T1000 (cell line): ENCODE measurements at places on chromosomes 16 and 17.

DNA sequence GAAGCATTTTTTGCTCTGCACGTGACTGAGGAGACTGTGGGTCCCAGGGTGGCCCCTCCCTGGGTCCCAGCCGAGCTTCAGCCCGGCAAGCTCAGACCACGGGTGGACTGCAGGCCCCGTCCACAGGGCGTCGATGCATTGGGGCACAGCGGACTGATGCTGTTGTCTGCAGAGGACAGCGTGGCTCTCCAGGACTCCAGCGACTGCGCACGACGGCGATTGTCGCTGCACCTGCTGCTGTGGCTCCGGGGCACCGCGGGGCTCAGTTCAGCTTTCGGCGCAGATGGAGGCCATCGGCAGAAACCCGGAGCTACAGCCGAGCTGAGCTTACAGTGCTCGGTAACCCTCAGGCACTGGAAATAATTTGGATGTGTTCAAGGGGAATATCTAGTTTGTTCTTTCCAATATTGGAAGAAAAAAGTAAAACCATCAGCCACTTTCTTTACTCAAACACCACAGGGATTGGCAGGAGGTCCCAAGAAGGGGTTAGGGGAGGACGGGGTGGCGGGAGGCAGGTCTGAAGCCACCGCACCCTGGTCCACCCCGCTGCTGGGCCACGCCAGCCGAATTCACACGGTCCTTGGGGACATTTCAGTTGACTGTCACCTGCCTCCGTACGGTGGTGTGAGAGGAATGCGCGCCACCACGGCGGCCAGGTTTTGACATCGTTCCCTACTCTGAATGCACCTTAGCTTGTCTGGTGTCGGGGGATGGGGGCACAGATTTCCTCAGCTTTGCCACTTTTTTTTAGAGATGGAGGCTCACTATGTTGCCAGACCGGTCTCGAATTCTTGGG lies 88.7 kb upstream of the RPH3AL start:
- no peak for DNase-seq

- no peak for DNase-seq
Measured at GRCh38 chr16:17728196-17728595, 257.4 kb upstream of the XYLT1 start.

- no peak for DNase-seq
Measured at GRCh38 chr16:84369105-84369504, 767 bp downstream of the ATP2C2 start.

- DNase-seq: no peak
Measured at GRCh38 chr16:15808071-15808470, 48.8 kb downstream of the MYH11 start.

GRCh38 chr17:66494023-66494803 lies 191.8 kb downstream of the PRKCA start:
- DNase-seq: peak; percentile 50

GRCh38 chr17:935485-935884 lies 44.1 kb downstream of the NXN start:
- DNase-seq: no peak

DNA sequence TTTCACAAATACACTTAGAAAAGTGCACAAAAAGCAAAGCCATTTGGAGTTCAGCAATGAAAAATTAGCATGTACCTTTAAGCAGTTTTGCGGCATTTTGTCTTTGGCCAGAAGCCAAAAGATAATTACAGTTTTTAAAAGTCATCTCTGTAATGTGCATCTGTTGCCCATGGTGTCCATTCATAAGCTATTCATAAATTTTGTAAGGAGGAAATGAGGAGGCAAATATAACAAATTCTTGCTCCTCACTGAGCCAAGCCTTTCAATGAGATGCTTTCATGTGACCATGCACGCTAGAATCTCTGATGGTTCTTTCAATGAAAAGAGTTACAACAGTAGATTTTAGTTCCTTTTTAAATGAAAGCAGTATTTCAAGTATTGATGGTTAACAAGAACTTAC lies 247.1 kb upstream of the MON1B start:
- DNase-seq: no peak

GRCh38 chr16:72793716-72794115 lies 254.2 kb downstream of the ZFHX3 start:
- DNase-seq: no peak

DNA sequence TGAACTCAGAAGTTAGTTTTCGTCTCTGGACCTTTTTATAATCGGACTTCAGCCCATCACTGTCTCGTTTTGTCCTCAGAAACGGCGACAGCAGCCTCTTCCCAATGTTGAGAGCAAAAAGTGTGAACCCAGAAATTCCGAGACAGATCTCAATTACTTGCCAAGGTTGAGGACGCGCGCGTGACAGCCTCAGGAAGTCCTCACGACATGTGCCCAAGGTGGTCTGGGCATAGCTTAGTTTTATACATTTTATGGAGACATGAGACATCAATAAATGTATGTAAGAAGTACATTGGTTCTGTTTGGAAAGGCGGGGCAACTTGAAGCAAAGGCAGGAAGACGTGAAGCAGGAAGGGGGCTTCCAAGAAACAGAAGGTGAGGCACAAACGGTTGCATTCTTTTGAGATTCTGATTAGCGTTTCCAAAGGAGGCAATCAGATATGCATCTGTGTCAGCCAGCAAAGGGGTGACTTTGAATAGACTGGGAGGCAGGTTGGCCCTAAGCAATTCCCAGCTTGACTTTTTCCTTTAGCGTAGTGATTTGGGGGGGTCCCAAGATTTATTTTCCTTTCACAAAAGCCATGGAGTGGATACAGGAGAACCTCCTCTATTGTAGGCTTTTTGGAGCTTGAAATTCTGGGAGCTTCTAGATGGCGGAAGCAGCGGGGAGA lies 583 bp upstream of the ZNF747 start:
- no peak for DNase-seq

GRCh38 chr17:63095459-63095858 lies 129.4 kb downstream of the TANC2 start:
- DNase-seq: no peak

- peak; percentile 8 for DNase-seq
Measured at GRCh38 chr16:68790130-68790761, 53.1 kb upstream of the TANGO6 start.

- no peak for DNase-seq
Measured at GRCh38 chr17:1686086-1686485, 1.4 kb upstream of the PRPF8 start.

GRCh38 chr17:59289981-59290301 lies 41.5 kb upstream of the YPEL2 start:
- no peak for DNase-seq

DNA sequence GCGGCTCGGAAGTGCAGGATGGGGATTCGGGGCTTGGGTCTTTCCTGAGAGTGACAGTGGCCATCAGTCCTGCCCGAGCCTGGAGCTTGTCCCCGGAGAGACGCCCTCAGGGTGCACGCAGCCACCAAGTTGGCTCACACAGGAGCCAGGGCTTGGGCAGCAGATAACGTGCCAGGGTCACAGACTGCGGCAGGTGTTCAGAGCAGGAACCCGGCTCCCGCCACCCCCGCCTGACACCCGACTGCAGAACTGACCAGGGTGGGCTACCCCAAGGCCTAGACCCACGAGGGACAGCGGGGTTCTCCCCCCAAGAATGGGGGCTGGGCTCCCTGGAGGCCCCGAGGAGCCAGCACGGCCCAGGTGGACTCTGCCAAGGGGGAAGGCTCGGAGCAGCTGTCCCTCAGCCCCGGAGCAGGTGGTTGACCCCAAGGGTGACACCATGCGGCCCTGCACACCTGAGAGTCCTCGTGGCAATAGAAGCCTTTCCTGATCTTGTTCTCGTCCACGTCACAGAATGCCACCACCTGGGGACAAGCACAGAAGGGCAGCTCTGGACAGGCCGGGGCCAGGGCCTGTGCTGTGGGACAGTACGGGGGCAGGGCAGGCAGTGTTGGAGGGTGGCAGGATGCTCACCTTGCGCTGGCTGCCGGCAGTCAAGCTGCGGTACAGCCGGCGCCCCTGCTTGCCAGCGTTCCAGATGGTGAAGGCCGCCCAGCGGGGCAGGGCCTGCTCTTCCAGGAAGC lies 117.1 kb upstream of the ZNF750 start:
- DNase-seq: no peak

DNA sequence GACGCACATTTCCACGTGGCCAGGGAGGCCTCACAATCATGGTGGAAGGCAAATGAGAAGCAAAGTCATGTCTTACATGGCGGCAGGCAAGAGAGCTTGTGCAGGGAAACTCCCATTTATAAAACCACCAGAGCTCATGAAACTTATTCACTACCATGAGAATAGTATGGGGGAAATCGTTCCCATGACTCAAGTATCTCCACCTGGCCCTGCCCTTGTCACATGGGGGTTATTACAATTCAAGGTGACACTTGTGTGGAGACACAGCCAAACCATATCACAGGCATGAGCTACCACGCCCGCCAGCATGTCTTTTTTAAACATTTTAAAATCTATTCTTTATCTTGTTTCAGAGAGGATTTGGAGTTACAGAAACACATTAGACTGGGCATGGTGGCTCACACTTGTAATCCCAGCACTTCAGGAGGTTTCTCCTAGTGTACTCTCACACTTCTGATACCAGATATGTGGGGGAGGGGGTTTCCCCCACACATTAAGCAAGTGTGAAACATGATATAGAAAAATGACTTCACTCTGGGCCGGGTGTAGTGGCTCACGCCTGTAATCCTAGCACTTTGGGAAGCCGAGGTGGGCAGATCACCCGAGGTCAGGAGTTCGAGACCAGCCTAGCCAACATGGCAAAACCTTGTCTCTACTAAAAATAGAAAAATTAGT lies 5.6 kb upstream of the ATMIN start:
- DNase-seq: no peak

- DNase-seq: no peak
Measured at GRCh38 chr17:62572488-62572887, 55.0 kb upstream of the MRC2 start.

DNA sequence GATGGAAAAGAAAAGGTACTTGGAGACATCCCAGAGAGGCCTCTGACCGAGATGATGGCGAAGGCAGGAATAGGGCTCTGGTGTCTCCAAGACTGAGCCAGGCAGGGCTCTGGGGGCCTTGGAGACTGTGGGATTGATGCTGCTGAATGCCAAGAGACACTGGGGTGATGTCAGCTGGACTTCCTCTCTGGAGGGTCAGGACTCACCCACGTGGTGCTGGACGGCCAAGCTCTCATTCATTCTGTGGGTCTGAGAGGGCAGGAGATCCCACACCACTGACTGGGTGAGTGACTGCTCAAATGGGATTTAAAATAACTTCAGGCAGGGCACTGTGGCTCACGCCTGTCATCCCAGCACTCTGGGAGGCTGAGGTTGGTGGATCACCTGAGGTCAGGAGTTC lies 64.8 kb downstream of the NT5M start:
- no peak for DNase-seq

DNA sequence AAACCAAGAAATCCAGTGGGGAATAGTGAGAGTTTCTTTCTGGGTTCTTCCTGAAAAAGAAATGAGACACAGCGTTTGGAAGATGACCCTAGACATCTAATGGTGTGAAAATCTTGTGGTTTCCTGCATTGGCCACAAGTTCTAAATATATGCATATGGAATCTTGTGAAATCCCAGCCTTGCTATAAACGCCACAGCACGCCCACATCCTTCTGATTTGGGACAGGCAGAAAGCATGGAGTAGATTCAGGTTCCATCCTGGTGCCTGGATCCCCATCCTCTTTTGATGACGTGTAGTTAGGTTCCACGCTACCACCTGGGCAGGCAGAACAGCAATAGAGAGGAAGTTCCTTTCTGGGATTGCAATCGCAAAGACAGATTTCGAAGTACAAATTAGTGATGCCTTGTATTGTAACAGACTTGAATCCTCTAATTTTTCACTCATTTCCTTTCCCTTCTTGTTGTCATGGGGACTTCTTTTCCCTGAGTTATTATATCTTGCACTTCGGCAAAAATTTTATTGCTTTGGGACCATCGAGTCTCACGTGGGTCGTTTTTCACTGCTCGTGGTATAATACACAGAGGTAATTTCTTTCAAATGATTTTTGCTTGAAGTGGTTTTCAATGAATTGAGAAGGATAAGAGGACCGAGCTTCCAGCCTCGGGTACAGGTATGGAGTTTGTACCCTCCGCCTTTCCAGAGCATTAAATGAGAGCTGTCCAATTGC lies 37.6 kb downstream of the HS3ST4 start:
- DNase-seq: no peak

DNA sequence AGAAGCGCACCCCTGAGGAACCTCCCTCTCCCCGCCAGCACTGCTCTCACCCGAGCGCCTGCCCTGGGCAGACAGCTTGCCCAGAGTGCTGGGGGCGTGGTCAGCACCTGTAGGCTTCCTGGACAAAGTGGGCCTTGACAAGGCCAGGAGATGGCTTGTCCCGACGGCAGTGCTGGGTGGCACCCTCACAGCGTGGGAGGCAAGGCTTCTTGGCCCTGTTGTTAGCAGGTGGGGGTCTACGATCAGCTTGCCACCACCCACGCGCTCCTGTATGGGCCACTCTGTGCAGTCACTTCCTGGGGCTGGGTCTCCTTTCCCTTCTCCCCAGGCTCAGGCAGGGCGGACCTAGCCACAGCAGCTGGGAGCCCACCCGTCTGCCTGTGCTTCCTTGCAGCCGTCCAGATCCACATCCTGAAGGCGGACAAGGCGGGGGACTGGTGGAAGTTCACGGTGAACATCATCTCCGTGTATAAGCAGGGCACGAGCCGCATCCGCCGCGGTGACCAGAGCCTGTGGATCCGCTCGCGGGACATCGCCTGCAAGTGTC lies 218.0 kb downstream of the NTN1 start:
- no peak for DNase-seq

GRCh38 chr17:647324-648197 lies 67.1 kb downstream of the VPS53 start:
- DNase-seq: no peak

- no peak for DNase-seq
Measured at GRCh38 chr16:49932946-49933345, 77.0 kb upstream of the ZNF423 start.

DNA sequence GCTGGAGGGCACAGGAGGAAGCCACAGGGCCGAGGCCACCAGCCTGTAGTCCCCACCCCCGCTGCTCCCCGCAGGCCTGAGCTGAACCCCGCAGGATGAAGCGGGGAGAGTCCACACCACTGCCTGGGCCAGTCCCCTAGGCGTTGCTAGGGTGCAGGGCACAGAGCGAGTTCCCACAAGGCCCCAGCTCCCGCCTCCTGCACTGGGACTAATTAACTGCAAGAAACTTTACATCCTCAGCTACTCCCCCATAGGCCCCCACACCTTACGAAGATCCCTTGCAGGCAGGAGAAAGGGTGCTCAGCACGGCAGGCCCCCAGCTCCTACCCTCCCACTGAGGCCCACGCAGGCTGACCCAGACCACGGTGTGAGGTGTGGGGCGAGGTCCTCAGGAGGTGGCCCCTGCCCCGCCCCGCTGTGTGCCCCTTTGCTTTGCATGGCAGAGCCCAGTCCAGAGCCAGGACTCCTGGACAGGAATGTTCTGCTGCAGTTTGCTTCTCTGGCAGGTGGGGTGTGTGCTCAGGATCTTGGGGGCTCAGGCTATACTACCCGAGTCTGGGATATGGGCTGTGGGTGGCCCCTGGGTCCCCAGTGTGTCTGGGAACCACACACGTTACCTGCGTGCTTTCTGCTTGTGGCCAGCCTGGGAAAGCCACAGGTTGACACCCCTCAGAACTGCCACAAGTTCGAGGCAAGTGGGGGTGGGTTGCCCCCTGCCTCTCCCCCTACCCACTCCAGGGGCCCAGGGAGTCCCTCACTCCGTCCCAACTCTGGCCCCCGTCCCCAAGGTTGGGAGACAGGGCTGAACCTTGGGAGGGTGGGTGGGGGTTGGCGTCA lies 1.2 kb downstream of the GNG13 start:
- no peak for DNase-seq

GRCh38 chr16:64540434-64540833 lies 581.4 kb downstream of the CDH11 start:
- no peak for DNase-seq

- no peak for DNase-seq
Measured at GRCh38 chr16:987906-988305, 6.3 kb downstream of the SOX8 start.
